ENCODE measurements at places on chromosomes 11 and 22.
A peak's percentile ranks its signal among the peaks of the same experiment; 100 is the strongest.

GRCh38 chr11:85249482-85249881 lies 377.7 kb downstream of the DLG2 start:
- DNase-seq, result no peak

- no peak for DNase-seq
Observed at GRCh38 chr22:35889071-35889470, 139.6 kb downstream of the RBFOX2 start.

DNA sequence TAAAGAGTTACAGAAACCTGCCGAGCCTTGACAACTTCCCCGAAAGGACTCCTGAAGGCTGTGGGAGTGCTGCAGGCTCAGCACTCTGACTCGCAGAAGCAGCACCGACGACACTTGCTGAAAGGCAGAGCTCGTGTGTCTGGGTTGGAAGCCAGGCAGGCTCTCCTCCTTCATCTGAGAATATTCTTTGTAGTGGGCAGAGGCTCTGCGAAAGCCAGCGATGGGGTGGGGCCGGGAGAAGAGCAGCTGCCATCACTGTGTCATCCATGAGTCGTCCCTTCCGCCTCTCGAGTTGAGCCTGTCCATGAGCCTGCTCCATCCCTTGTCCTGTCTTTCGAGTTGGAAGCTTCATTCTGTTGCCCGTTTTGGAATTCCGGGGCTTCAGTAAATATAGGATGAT lies 11.9 kb downstream of the GLB1L2 start:
- no peak for DNase-seq

GRCh38 chr22:24146194-24146616 lies 35.1 kb upstream of the SUSD2 start:
- peak; percentile 71 for DNase-seq

- no peak for DNase-seq
Observed at GRCh38 chr22:29251265-29251664, 16.5 kb downstream of the RHBDD3 start.

DNA sequence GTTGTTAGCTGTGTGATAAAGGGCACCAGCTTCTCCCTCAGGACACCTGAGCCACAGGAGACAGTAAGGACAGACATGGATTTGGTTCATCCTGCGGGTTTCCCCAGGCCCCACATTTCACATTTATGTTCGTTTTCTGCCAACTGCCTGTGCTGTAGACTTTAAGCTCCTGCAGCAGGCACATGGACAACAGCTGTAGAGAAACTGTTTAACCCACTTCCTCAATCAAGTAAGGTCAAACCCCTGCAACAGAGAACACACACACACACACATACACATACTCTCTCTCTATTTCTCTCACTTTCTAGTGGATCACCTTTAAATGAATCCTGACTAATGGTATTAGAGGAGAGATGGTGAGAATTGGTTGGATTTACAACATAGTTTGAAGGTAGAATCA lies 90.7 kb downstream of the C11orf87 start:
- no peak for DNase-seq

Measured in fibroblast of skin of scalp (primary cell).